Brain pericyte (primary cell): ENCODE measurements at places on chromosomes 1 and 21.

DNA sequence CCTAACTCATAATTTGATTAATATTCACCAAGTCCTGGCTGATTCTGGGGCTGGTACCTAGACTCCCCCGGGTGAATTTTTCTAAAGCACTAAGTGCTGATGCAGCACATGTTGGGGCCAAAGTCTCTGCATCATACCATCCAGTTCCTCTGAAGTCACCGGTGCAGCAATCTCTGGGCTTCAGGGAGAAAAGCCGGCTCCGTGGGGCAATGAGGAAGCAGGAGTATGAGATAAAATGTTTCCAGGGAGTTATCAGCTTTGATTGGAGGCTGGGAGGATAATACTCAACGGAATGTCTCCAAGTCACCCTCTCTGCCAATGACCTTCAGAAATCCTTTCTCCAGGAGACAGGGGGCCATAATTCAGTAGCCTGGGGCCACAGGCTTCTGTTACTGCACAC, 1.2 kb downstream of the FCAMR start:
- no peak for DNase-seq

GRCh38 chr1:210730023-210730422, 401.3 kb downstream of the HHAT start:
- no peak for DNase-seq

DNA sequence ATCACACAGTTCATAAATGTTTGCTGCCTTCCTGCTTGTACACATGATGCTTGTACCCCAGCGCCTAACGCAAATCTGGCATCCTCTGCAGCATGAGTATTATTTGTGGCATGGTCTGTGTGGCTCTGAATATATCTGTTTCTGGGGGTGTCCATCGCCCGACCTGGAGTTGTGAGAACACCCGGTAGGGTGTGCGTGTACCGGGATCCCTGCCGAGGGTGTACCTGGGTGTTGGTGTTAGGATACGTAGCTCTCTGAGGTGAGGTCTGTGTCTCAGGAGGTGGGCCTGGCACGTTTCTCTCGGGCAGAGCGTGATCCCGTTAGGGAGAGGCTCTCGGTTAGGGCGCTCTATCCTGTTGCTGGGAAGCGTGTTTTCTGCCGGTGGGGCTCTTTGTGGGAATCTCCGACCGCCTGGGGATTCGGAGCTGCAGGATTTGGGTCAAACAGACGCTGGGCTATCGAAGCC, 10.4 kb upstream of the CDC20 start:
- no peak for DNase-seq

DNA sequence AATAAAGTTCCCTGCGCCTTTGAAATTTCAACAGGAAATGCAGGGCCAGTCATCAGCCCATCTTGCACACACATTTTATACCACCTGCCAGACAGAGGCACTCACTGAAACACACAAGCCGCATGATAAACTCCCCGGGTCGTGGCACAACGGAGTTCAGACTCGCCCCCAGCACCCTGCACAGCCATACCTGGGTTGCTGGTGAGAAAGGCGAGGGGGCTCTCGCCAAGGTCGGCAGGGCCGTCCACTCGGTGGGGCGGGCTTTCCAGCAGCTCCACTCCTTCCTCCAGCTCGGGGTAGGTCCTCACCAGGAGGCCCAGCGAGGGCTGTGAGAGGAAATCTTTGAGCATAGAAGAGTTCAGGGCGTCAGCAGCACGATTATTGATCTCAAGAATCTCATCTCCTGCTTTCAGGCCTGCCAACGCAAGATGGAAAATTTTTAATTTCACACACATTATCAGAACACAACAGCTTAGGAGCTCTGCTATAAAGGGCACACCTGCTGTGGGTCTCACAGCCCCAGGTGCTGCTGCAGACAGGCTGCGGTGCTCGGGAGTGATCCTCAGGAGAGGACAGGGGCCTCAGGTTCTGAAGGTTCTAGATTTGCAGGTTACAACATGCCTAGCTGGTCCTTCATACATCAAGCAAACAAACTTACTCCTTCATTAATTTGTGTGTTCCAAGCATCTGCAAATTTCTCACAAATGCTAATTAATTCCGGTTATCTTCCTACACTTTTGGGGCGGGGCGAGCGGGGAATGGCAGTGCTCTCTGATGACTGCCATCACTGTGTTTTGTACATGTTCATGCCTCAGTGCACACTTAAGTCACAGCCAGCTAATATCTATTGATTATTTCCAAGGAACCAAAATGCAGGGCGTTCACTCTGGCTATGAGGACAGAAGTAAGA, 144.2 kb upstream of the KRTAP19-8 start:
- no peak for DNase-seq

DNA sequence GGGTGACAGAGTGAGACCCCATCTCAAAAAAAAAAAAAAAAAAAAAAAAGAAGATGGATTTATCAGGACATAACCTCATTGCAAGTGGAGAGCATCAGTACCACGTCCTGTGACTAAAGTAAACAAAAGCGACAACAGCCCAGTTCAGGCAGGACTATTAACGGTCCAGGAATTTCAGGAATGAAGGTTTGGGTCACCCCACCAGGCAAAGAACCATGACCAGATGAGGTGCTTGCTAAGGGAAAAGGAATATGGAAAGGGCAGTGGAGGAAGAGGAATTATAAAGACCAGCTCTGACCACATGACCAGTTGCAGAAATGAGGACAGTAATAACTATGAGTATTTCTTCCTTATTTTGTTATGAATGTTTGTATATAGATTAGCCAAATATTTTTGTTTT, 35.4 kb upstream of the EIF4G3 start:
- no peak for DNase-seq
